H1 (cell line): ENCODE measurements at places on chromosomes 11 and 22.

GRCh38 chr11:62577046-62577714, 3.5 kb upstream of the EEF1G start:
- DNase-seq, result no peak

- DNase-seq, result no peak
Observed at GRCh38 chr11:4087551-4087950, 7.0 kb upstream of the RRM1 start.

GRCh38 chr22:39345231-39345630, 4.6 kb upstream of the SYNGR1 start:
- no peak for DNase-seq

GRCh38 chr11:44445500-44446365, 119.7 kb upstream of the CD82 start:
- no peak for DNase-seq

GRCh38 chr11:10941414-10941813, 83.6 kb upstream of the ZBED5 start:
- DNase-seq, result no peak

GRCh38 chr22:22196018-22196533, 48.5 kb upstream of the VPREB1 start:
- DNase-seq, result no peak

DNA sequence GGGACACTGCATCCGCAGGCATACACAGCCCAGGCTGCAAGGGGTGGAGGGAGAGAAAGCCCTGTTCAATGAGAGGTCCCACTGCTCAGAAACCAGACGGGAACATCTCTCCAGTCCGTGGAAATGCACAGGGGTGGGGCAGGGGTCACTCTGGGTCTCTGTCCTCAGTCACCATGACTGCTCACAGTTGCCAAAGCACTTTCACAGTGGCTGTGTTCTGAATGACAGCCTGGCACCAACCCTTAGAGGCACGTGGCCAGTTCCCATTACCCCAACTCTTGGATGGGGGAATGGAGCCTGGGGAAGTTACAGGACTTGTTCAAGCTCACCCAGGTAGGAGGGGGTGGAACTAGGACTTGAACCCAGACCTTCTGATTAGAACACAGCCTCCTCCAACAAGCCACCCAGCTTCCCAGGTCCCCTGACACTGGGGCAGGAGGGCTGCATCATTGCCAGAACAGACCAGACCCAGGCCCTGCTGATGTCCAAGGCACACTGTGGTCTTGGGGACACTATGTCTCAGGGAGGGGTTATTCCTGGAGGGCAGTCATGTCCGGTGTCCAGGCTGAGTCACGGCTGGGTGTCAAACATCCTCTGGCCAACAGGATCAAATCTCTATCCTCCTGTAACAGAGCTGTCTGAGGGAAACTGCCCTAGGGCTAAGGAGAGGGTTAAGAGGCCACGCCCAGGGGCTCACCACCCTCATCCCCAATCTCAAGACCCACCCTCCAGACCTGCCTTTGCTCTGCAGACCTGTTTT, 8.2 kb downstream of the ZNF70 start:
- no peak for DNase-seq

DNA sequence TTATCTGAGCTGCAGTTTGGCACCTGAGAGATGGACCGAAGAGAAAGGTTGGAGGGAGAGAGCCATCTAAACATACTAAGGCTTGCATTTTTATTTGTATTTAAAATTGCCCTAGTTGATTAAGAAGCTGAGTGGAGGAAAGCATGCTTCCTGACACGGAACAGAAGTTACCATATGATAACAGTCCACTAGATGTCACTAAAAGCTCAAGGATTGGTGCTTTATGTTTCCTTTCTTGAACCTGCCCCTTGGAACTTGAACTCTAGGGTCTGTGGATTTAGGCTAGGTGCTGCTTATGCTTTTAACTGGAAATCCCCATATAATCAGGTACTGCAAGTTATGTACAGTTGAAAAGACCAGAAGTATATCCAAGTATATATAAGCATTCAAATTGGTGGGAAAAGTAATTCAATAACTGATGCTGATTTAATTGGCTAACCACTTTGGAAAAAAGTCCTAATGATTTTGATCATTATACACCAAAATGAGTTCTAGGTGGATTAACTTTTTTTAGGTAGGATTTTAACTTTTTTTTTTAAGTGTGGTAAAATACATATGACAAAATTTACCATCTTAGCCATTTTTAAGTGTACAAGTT, 9.5 kb downstream of the RBMXL2 start:
- no peak for DNase-seq

DNA sequence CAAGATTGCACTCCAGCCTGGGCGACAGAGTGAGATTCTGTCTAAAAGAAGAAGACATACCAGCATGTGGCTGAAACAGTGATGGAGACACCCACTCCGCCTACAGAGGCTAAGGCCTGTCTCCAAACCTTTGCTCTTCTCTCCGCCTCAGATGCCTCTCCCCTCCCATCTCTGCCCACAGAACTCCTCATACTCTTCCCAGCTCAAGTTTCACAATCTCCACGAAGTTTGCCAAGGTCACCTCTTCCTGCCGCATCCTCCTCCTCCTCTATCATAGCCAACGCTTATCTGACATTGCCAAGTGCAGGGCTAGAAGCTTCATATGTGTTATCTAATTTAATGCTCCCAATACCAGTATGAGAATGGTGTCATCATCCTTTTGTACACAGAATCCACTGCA, 25.9 kb upstream of the FBLN1 start:
- no peak for DNase-seq

DNA sequence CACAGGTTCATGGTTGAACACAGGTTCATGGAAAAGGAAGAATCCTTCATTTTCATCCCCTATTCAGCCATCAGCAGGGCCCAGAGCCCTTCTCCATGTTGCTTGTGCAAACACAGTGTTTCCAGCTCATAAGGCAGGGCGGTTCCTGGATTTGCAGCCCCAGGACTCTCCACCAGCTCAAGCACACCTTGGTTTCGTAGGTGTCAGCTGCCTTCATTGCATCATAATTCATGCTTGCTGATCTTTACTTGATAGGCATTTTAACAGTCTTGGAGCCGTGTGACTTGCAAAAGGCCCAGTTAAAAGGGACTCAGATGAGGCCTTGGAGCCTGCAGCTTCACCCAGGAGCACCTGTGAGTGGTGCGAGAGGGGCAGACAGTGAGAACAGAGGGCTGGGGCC, 318.1 kb upstream of the B3GAT1 start:
- DNase-seq, result no peak

- no peak for DNase-seq
Observed at GRCh38 chr11:1883346-1884302, 8.1 kb downstream of the PRR33 start.

GRCh38 chr22:30423301-30423958, 2.1 kb upstream of the MTFP1 start:
- DNase-seq, result no peak

DNA sequence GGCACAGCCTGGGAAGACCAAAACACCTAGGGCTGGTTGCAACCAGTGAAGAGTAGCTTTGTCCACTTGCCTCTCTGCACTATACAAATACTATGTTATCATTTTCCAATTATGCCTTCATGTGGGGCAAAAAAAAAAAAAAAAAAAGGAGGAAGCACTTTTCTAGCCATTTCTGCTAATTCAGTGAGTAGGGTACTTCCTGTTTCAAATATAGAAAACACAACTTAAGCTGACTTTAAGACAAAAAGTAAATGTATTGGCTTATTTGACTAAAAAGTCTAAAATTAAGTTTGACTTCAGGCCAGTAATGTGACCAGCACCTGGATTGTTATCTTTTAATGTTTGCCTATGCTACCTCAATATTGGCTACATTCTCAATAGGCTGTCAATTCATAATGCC, 15.3 kb downstream of the CCDC73 start:
- no peak for DNase-seq

GRCh38 chr11:129911298-129911697, 15.9 kb upstream of the NFRKB start:
- no peak for DNase-seq
